ENCODE measurements at places on chromosomes 1 and 21.

DNA sequence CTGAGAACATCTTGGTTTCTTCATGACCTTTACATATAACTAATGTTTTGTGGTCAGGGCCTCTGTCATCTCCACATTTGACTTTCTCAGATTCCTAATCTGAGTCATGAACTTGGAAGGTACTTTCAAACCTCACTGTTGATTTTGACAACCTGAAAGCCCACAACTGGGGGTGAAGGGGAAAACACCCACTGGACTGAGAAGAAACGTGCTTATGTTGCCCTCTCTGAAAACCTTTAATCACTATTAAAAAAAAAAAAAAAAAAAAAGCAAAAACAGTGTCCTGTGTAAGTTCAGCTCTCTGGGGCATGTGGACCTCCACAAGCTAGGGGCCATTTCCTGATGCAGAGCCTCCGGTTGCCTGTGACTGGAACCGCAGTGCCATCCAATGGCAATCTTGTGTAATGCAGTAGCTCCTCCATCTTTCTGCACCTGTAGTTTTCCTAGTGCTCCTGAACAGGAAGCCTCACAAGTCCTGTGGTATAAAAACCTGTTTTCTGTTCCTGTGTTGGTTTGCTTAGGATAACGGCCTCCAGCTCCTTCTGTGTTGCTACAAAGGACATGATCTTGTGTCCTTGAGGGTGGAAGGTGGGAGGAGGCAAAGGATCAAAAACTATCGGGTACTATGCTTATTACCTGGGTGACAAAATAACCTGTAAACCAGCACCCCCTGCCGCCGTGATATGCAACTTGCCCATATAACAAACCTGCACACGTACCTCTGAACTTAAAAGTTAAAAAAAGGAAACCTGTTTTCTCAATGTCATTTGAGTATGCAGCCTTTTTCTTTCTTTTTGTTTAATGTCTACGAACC lies 124.5 kb downstream of the ZNF648 start:
- DNase-seq: no peak

DNA sequence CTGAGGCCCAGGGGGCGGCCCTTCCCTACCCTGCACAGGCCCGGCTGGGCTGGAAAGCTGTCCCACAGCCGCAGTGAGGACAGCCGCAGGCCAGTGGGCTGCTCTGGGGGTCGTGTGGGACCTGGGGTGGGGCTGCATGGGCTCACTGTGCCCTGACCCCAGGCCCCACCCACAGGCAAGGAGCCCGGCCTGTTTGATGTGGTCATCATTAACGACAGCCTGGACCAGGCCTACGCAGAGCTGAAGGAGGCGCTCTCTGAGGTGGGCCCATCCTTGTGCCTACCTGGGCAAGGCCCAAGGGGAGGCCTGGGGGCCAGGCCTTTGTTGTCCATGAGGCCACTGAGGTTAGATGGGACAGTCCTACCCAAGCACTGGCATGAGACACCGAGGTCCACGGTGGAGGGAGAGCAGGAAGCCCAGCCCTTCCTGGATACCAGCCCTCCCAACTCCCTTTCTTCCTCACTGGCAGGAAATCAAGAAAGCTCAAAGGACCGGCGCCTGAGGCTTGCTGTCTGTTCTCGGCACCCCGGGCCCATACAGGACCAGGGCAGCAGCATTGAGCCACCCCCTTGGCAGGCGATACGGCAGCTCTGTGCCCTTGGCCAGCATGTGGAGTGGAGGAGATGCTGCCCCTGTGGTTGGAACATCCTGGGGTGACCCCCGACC lies 1.4 kb upstream of the GJC2 start:
- no peak for DNase-seq

DNA sequence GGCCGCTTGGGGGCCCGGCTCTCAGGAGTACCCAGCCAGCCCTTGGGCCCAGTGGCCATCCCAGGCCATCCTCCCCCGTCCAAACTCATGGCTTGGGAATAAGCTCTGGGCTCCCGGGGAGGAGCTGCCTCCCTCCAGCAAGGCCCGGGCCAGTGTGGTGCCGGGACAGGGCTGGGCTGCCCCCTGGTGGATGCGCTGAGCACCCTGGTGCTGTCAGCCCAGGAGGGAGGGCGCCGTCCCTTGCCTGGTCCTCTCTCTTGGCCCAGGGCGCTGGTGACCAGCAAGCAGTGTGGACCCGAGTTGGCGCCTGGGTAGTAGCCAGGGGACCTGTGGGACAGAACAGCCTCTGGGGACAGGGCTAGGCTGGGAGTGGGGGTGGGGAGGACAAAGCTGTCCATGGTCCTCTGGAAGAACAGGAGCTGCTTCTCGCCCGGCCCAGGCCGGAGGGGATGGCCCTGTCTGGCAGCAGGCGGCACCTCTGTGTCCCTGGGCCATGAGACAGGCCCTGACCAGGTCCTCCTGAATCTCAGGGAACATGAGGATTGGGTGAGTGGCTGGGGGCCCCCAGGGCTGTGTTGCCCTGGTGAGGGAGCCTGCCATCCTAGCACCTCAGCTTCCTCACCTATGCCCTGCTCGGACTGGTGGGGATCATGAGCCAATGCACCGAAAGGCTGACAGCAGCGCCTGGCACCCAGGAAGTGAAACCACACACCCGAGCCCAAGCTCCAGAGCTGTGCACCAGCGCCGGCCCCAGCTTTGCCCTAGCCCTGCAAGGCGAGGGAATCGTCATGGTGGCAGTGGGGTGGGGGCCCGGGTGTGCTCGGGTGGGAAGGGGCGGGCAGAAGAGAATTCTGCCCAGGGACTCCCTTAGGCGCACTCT lies 9.4 kb downstream of the MORN1 start:
- peak; percentile 66 for DNase-seq

GRCh38 chr1:85566890-85567289 lies 13.7 kb upstream of the CCN1 start:
- DNase-seq: no peak

DNA sequence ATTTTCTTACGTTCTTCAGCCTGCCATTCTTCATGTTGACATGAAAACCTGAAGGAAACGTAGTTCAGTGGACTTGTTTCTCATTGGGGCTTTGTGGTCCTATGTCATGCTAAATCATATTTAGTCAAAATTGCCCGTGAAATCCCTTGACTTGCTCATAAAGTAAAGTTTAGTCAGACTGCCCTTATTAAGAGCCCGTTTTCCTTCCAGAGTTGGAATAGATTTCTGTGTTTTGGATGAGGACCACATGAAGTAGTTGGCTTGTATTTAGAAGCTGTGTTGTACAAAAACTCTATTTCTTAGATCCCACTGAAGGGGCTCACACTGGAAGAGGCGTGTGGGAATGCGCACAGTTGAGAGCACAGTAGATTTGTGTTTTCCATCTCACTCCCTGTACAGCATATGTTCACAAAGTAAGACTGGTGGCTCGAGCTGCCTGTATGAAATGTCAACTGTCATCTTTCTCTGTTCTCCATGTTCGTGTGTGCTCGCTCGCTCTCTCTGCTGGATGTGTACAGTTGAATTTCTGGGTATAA lies 42.4 kb downstream of the CAMTA1 start:
- DNase-seq: no peak

- no peak for DNase-seq
Observed at GRCh38 chr1:165525708-165526107, 18.1 kb upstream of the LRRC52 start.

DNA sequence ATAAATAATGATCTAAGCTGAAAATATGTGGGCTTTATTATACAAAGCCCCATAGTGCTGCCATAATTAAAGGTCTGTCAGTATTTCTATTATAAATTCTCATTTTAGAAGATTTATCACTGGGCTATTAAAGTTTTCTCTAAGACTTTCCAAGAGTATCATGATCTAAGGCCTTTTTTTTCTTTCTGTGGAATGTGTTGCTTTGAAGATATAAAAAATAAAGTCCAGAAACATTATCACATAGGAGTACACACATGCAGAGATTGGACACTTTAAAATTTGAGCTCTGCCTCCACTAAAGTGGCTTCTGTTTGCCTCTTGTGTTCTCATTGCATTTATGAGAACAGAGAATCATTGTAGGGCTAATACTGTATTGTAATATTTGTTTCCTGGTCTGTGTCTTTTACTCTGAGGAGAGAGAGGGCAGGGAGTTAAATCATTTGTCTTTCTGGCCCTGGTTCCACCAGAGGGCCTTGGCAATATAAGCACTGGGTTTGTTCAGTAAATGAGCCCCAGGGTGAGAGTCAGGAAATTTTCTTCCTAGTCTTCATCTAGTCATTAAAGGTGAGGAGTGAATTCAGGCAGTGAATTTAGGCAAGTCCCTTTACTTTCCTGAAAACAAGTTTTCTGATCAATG lies 70.2 kb downstream of the NFIA start:
- DNase-seq: no peak

DNA sequence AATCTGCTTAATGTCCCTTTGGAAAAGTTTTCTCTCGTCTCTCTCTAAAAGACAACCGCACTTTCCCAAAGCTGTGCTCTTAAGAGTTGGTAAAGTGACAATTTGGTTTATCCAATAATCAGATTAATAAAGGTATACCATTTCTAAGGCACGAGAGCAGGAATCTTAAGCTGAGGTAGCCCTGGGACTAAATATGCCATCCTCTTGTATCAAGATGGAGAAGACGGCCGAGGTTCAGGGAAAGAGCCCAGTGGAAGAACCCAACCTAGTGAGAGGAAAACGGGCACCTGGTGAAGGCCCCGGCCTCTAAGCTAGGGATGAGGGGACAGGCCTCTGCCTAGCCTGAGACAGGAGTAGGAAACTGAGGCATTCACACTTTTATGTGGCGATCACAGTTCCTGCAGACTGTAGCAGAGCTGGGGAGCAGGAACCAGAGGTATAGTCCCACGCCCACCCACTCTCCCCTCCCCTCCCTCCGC lies 334 bp upstream of the SARS1 start:
- no peak for DNase-seq

DNA sequence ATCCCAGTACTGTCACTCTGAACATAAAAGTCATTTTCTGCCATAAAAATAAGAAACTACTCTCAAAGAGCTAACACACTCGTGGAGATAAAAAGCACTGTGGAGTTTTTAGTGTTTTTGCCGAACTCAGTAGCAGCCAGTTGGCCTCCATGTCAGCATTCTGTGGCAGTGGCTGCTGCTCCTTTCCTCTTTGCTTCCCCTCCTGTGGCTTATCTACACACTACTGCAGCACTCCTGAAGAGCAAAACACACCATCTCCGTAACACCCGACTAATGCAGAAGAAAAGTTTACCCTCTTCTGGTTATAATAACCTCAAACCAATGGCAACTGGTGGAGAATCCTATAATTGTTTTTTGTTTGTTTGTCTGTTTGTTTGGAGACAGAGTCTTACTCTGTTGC lies 44.9 kb downstream of the RAB3GAP2 start:
- DNase-seq: no peak

DNA sequence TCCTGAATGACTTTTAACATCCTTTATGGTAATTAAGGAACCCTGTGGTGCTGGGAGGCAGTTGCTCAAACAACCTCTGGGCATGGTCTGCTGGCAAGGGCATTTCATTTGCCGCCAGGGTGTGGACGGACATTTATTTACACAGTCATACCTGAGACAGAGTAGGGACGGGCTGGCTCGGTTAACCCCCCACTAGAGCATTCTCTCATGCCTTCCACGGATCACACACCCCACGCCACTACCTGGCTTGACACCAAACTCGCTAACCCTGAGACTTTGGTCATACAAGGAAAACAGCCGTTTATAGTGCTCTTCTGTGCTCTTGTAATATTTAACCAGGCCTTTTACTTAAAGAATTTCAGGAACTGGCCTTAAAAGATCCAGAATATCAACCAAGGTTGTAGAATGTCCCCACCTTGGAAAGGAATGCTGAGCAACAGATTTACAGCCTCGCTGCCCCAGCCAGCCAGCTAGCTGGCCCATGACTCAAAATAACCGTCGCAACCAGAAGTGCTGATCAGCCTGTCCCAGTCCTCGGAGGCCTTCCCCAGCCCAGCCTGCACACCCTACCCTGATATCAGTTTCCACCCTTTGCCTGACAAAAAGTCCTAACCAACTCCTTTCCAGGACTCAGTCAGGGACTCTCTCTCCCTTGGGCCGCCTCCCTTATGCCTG lies 6.5 kb upstream of the PDXK start:
- DNase-seq: no peak

DNA sequence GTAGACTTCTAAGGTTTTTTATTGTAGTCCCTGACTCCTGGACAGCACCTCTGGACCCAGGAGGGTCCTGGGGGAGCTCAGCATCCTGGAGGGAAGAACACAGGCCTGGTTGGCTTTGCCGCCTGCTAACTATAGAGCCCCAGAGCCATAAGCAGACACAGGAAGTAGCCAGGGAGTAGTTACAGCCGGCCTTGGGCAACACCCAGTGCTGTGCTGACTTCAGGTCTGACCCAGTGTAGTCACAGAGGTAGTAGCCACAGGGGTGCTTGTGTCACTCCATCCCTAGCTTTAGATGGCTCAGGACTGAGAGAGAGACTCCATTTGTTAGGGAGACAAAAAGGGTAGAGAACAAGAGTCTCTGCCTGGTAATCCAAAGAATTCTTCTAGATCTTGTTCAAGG lies 21.9 kb downstream of the MCOLN2 start:
- no peak for DNase-seq

DNA sequence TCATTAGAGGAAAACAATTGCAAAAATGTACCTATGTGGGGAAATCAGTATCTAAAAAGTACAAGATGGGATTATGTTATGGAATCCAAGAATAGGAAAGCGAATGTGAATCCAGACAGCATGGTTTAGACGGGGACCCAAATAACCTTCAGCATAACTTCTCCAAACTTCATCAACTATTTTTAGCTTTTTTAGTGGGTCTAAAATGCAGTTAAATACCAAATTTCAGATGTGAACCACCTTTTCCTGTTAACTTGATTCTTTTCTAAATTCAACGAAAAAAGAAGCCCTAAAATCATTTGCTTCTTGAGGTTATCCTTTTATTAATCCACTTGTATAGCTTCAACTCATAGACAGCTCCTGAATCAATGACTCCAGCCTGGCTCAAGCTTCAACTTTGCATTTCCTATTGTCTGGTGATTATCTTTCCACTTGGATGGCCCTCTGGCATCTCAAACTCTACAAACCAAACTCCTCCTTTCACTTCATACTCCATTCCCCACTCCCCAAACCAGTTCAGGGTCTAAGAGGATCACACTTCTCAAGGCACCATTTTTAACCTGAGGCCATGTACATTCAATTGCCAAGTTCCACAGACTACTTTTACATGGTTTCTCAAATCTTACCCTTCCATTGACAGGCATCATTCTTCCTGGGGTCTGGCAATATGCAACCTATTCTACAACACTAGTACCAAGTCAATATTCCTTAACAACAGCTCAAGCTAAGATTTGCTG lies 7.4 kb downstream of the ERRFI1 start:
- DNase-seq: no peak

- DNase-seq: no peak
Observed at GRCh38 chr1:211687462-211688215, 12.2 kb upstream of the NEK2 start.

Measured in activated T-cell treated with anti-CD3 and anti-CD28 coated beads for 4 hours (primary cell).